ENCODE measurements at places on chromosomes 3 and 15.
A peak's percentile ranks its signal among the peaks of the same experiment; 100 is the strongest.

- DNase-seq, result no peak
Measured at GRCh38 chr3:69309814-69310213, 76.1 kb downstream of the FRMD4B start.

GRCh38 chr15:47027322-47027946 lies 689.9 kb upstream of the SEMA6D start:
- DNase-seq, result no peak

DNA sequence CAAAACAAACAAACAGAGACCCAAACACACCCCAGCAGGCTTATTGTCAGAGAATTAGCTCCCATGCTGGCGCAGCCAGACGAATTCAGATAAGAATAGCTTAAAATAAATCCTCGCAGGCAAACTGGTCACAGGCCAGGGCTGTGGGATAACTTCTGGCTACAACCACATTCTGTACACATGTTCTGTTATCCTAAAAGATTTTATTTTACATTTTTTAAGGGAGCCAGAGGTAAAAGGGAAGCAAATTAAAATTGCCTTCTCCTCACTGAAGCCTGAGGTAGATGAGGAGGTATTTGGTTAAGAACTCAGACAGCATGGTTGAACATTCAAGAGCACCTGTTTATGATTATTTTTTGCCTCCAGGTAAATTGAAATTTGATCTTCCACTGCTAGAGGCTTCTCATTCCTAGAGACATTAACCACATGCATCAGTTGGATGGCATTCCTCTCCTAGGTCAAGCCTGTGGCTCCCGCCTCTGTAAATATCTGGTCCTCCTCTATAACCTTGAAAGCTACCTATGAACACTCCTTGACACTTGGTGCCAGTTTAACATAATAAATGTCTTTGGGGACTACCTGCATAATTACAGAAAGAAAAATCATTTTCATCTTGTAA lies 190.3 kb downstream of the SATB1 start:
- no peak for DNase-seq

- DNase-seq, result no peak
Measured at GRCh38 chr3:79769229-79769628, 1.4 kb upstream of the ROBO1 start.

DNA sequence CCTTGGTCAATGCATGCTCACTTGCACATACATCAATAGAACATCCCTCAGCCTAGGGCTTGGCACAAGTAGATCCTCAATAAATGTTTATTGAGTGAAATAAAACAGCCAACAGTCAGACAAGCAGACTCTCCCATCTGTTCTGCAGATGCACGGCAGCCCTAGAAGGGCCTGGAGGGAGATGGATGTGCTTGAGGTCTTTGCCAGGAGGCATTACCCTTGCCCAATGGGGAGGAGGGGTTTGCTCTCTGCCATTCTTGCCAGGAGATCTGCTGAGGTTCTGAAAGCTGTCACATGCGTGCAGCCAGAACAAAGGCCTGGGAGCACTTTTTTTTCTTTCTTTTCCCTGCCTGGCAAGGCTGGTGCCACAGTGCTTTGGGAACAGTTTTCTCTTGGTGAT lies 349.3 kb upstream of the THRB start:
- DNase-seq, result no peak

DNA sequence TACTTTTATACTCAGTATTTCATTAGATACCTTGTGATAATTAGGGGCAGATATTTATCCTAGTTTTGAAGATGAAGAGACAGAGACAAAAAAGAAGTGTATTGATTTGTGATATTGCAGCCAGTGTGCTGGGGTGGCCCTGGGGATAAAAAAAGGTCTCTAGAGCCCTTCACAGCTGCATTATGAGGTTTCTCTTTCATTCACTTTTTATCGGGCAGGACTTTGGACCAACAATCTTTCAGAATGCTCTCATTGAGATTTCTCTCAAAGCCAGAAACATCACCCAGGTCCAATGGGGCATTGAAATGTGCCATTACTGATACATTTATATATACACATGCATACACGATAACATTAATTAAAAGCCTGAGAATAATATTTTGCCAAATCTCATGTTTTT lies 20.5 kb upstream of the SELENOT start:
- DNase-seq, result no peak

DNA sequence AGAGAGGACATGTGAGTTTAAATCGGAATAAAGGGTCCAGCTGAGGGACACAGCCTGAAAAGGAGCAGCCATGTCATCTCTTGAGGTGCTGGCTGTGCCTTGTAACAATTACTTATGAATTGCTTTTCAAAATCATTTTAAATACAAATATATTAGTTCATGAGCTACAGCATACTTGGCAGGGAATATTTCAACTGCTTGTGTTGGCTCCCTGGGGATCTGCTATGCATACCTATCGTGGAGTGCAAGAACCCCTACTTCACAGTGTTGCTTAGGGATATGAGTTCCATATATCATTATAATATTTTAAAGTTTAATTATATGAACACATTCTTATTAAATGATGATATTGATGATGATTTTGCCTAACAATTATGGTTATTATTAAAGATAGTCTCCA lies 19.1 kb upstream of the P2RY14 start:
- DNase-seq, result no peak

- DNase-seq, result no peak
Measured at GRCh38 chr3:23459889-23460546, 256.9 kb downstream of the UBE2E2 start.

GRCh38 chr3:114775395-114775794 lies 371.7 kb downstream of the ZBTB20 start:
- DNase-seq, result no peak

DNA sequence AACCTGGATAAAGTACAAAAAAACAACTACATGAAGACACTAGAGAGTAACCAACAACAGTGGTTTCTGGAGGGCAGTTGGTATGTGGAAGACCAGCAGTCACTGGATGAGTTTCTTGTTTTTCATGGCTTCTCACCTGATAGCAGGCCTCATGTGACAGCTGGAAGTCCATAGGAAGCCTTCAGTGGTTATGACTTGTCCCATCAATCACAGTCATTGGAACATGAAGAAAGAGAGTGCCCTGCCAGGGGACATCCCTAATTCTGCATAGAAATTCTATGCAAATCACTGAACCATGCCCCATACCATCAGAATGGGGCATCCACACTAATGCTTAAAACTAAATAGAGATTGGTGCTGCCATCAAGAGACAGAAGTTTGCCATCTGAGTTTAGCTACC lies 81.6 kb downstream of the AKAP13 start:
- no peak for DNase-seq

GRCh38 chr15:34241376-34242330 lies 16.8 kb downstream of the EMC4 start:
- DNase-seq, result no peak

GRCh38 chr15:78322243-78322642 lies 17.9 kb upstream of the CRABP1 start:
- DNase-seq, result no peak

GRCh38 chr3:181637456-181637855 lies 74.3 kb upstream of the SOX2 start:
- no peak for DNase-seq

DNA sequence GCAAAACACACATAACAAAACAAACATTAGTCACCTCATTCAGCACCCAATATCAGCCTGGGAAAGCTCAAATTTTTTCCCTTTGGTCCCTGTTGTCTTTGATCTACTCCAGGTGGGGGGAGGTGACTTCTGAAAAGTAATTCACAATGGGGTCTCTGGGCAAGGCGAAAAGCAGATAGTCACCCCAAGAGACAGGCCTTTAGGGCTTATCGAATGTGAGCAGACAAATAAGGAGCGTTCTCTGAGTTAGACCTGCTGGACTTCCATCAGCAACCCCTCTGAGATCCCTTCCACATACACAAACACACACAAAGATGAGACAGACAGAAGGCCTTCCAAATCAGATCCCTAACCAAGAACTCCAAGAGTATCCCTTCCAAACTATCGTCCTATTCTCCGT lies 171.0 kb upstream of the SMAD3 start:
- DNase-seq, result peak; percentile 16

- DNase-seq, result no peak
Measured at GRCh38 chr3:145259166-145259880, 901.7 kb downstream of the PLOD2 start.

DNA sequence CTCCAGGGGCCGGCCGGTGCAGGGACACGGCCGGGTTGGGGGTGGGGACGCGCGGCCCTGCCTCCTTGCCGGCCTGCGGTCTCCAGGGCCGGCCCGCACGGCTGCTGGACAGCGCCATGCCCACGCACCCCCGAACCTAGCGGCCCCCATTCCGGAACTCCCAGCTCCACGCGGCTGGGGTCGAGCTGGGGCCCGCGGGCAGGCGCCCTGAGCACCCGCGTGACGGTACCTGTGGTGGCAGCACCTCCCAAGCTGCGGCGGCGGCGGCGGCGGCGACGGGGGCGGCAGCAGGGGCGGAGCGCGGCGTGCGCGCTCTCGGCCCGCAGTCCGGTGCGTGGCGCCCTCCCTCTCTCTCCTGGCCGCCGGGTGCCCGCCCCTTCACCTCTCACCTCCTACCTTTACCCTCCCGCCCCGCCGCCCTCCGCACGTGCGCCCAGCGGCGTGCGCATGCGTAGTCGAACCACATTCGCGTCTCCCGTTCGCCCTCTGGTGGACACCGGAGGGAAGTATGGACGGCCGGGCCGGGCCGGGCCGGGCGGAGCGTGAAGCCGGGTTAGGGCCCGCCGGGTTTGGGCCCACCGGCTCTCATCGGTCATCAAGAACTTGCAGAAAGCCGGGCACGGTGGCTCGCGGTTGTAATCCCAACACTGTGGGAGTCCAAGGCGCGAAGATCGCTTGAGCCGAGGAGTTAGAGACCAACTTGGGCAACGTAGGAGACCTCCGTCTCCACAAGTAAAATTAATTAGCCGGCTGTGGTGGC lies at the start of gene SCAP:
SCAP (minus strand) TSS at position 372 of the 760 bp plus-strand sequence. CDS start 32,948 bp downstream, outside the sequence.
- DNase-seq, result peak; percentile 97

GRCh38 chr15:100777821-100778220 lies 101.8 kb upstream of the ALDH1A3 start:
- DNase-seq, result no peak

- peak; percentile 89 for DNase-seq
Measured at GRCh38 chr15:69394556-69395282, 19.4 kb upstream of the KIF23 start.

GRCh38 chr3:159832024-159832423 lies 156.6 kb upstream of the IL12A start:
- DNase-seq, result no peak

DNA sequence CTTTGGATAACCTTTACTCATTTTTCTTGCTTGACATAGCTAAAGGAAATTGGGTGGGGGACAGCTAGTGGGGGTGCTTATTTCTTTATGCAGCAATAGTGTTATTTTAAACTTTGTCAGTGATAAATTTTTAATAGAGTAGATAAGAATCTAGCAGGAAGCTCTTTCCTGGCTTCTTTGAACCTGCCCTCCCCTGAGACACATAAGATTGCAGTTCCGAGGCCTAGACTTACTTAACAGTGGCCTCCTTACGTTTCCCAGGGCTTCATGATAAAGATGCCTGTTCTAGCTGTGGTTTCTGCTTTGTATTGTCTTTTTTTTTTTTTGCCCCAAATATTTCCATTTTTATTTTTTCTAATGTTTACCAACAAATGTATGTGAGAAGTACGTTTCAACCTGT lies 170.1 kb downstream of the VPS8 start:
- DNase-seq, result no peak

DNA sequence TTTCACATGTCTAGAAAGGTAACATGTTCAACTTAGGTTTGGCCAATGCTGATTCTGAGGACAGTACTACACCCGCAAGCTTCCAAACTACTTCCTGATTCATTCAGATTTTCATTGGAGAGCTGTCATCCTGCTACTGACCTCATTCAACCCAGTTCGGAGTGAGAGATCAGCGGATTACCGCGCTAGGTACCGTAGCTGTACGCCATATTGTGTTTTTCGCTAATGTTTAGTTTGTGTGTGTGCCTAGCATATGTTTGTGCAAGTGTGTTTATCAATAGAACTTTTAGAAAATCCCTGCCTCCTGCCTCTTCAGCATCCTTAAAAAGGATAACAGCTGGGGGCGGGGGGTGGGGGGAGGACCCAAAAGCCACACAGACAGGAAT lies 1.1 kb downstream of the ZBTB20 start:
- DNase-seq, result peak; percentile 41

GRCh38 chr3:46863261-46863782 lies at the start of gene MYL3:
Gene MYL3 (minus strand): TSS chr3:46863444. CDS start chr3:46863390, 54 bp downstream.
- DNase-seq, result no peak

- no peak for DNase-seq
Measured at GRCh38 chr3:18546632-18547031, 121.5 kb upstream of the SATB1 start.

DNA sequence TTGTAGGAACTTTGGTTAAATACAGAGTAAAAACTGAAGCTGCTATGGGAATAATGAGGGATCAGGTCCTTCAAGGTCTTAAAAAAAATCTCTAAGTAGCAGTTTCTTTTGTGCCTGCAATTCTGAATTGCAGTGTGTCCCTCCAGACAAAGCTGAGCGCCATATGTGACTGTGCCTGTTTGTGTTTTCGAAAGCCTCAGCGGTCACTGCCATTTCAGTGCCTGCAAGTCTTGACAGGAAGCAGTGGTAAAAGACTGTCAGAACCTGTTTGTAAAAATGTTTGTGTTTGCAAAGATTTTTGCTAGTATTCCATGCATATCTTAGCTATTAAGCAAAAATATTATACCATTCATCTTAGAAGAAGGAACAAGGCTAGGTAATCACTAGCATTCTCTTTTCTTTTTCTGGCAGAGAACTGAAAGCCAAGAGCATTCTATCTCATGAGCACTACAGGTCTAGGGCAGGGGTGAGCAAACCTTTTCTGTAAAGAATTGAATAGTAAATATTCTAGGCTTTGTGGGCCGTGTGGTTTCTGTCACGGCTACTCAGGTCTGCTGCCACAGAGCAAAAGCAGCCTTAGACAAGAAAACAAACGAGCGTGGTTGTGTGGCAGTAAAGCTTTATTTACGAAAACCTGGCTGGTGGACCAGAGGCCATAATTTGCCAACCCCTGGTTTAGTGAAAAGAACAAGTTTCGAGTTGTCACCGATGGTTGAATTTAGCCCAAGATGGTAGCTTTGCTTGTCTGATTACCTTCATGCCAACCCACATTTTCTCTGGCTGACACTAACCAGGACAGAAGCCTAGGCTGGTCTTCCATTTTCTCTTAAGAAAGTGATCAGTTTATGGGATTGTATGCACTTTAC lies 134.4 kb downstream of the CACNA1D start:
- no peak for DNase-seq

DNA sequence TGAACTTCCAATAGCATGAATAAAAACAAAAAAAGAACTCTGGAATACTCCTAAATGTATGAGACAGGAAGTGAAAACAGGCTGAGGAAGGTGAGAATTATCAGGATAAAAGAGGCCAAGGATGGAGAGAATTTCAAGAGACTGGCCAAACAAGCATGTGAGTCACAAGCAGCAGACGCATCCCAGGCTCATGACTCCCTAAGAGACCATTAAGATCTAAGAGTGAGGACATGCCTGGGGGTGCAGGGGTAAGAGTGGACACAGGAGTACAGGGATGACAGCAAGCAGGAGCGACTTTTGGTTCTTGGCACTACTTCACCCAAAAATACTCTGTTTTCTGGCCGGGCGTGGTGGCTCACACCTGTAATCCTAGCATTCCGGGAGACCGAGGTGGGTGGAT lies 7.1 kb downstream of the SCAMP2 start:
- DNase-seq, result no peak

- DNase-seq, result no peak
Measured at GRCh38 chr3:172678068-172678467, 32.8 kb downstream of the NCEH1 start.

All from liver (tissue), 10 donors.